Activated CD4-positive, CD25-positive, alpha-beta regulatory T cell treated with anti-CD3 and anti-CD28 coated beads, Interleukin-2, amount 50 U/mL, for 16 hours (primary cell): ENCODE measurements at places on chromosomes 3 and 15.

DNA sequence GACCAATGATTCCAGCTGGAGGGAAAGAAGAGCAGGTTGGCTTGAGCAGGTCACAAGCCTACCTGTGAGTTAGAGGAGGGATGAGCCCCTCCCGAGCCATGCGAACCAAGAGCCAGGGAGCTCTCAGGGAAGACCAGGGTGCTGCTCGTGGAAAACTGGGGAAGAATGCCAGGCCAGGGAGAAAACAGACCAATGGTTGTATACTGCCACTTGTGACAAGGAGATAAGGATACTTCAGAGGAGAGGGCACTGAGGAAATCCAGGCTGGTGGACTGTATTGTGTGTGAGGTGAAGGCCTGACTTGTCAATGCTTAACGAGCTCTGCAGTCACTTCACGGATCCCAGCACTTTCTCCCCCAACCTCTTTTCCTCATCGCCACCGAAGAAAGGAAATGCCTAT, 177.7 kb downstream of the SSR3 start:
- no peak for DNase-seq

- no peak for DNase-seq
Measured at GRCh38 chr15:95814908-95815307, 515.6 kb upstream of the NR2F2 start.

- no peak for DNase-seq
Measured at GRCh38 chr3:150972366-150973071, at the start of gene CLRN1. CLRN1 (minus strand) TSS chr3:150972727; CDS start chr3:150972708, 19 bp downstream.

DNA sequence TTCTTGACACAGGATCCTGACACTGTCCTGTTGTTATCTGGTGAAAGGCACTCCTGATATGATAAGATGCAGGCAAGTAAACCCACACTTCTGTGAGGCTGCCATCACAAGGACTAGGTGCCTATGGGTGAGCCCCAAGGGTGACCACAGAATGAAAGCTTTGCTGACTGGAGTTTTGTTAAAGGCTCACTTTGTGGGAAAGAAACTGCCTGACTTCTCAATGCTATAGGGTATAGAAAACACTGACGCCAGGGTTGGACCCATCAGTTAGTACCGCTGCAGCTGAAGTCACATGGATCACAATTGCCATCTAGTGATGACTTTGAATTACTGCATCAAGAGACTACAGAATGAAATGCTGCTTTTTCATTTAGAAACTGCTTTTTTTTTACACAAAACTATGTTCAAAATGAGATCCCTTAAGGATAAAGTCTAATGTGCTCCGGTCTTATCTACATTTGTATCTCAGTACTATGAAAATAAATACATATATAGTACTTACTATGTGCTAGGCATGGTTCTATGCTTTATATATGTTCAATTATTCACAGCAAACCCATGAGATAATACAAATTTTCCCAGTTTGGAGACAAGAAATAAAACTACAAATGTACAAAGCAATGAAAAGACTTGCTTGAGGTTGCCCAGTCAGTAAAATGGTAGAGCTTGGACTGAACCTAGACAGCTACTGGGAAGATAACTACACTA, 64.2 kb upstream of the CMSS1 start:
- no peak for DNase-seq

DNA sequence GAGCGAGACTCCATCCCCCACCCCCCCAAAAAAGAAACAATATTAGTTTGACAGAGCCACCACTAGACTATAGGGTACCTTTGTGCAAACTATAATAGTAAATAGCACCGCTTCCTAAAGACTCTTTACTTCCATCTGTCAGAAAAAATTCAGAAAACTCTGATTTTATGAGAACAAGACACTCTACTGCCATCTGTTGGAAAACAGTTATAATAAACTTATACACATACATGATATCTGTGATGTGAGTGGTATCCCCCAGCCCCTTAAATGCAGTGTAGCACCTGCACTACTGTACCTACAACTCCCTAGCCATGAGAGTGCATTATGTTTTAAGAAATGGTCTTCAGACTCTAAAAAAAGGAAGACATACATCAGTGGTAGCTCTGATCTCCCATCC, 47.1 kb upstream of the CTDSPL start:
- DNase-seq, result no peak

GRCh38 chr3:141370065-141370533, 1.8 kb downstream of the ZBTB38 start:
- peak; percentile 37 for DNase-seq

- no peak for DNase-seq
Measured at GRCh38 chr15:70589221-70589620, 174.1 kb downstream of the UACA start.

- DNase-seq, result no peak
Measured at GRCh38 chr3:73480187-73480672, 144.5 kb downstream of the PDZRN3 start.

DNA sequence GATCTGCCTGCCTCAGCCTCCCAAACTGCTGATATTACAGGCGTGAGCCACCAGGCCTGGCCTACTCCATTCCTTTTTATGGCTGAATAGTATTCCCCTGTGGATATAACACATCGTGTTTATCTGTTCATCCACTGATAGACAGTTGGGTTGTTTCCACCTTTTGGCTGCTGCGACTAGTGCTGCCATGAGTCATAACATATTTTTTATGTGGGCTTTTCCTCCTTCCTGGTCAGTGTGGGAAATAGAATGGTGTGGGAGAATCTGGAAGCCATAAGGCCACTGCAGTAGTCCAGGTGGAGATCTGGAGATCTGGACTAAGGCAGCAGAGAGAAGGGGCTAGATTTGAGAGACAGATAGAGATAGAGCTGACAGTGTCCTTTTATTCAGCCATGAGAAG, 16.2 kb downstream of the LCMT2 start:
- no peak for DNase-seq

DNA sequence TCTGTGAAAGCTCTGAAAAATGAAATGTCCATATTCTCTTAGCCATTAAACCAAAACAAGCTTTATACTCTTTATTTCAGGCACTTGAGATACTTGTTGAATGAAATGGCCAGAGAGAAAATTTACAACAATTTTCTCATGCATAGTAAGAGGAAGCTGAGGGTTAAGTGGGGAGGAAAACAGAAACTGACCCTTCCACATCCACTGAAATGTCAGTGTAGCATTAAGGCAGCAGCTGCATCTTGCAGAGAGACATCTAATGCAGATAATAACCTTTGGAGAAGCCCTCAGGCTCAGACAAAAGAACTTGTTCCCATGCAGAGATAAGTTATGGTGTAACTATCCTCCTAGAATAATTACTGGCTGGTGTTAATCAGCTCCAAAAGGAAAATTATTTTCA, 34.0 kb downstream of the ZDHHC23 start:
- no peak for DNase-seq

DNA sequence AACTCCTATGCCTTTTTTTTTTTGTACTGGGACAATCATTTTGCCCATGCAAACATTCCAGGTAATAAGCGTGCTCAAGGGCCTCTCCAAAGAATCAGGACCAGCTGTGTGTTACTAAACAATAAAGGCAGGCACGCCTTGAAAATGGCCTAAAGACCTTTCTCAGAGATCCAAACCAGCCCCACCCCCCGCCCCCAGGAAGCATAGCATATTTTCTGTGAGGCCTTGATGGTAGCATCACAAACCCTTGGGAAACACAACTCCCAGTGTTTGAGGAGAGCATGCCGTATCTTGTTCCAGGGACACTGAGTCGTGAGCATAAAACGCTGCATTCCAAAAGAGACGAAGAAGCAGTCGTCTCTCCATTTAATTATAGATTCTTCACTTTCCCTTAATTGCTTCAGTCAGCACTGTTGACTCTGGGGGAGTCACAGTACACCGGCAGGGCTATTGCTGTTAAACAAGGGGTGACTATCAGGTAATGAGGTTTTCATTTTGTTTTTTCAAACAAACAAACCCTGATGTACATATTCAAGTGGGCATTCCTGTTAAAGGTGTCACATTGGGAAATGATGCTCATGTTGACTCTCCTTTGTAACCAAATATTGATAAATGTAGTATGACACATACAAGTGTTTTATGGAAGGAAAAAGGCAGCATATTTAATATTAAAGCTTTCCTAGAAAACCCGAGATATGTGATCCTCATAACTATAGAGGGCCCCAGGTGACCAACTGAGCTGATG, 4.4 kb upstream of the TPM1 start:
- DNase-seq, result no peak

- no peak for DNase-seq
Measured at GRCh38 chr15:63327648-63328421, 50.4 kb downstream of the APH1B start.

GRCh38 chr15:100760357-100760903, 119.2 kb upstream of the ALDH1A3 start:
- DNase-seq, result no peak

GRCh38 chr3:46215810-46216414, 7.8 kb upstream of the CCR1 start:
- DNase-seq, result no peak

- DNase-seq, result no peak
Measured at GRCh38 chr3:137978328-137978727, 31.6 kb upstream of the CLDN18 start.

DNA sequence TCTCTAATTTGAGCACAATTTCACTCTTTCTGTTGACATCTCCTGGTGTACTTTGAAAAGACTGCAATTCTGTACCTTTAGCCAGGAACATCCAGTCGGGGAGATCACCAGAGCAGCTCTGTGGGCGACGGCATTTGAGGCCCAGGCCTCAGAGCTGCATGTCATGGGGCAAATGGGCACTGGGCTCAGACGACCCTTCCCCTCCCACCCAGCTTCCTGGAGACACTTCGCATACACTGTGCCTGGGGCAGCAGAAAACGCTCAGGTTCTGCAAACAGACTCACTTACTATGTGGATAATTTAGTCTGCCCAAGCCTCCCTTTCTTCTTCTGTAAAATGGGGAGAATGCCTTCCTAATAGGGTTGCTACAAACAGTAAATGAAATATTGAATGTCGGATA, 96.9 kb downstream of the HMG20A start:
- no peak for DNase-seq

DNA sequence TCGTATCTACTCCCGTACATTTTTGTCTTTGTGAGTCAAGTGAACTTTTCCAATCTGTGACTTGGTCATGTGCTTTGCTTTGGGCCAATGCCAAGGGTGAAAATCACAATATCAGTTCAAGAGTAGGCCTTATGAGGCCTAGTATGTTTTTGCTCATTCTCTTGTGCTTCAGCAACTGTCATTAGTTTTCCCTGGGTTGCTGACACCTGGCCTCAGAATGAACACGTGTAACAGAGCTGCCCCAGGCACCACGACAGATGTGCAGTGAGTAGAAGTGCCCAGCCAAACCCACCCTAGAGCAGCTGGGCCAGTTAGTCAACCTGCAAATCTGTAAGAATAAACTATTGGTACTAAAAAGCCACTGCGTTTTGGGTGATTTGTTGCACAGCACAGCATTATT, 460.3 kb upstream of the WNT5A start:
- no peak for DNase-seq

DNA sequence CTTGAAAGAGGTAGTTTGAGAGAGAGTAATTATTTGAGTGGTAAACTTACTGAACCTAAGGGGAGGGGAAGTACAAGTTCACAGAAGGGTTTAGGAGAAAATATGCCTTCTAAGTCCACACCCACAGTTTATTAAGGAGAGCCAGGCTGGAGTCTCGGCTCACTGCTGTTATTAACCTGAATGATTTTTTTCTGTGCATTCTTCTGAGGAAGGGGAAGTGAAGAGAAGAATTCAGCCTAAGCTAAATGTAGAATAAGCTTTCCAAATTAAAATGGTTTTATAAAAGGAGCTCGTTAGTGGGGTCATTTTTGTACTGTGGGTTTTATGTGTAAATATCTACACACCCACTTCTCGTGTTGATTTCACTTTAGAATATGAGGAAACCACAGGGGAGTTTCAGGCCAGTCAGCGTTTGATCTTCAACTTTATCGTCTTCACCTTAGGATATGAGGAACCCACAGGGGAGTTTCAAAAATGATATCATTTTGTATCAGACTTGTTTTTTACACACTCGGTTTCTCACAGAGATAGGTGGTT, 1.5 kb downstream of the WHAMM start:
- DNase-seq, result peak; percentile 24

DNA sequence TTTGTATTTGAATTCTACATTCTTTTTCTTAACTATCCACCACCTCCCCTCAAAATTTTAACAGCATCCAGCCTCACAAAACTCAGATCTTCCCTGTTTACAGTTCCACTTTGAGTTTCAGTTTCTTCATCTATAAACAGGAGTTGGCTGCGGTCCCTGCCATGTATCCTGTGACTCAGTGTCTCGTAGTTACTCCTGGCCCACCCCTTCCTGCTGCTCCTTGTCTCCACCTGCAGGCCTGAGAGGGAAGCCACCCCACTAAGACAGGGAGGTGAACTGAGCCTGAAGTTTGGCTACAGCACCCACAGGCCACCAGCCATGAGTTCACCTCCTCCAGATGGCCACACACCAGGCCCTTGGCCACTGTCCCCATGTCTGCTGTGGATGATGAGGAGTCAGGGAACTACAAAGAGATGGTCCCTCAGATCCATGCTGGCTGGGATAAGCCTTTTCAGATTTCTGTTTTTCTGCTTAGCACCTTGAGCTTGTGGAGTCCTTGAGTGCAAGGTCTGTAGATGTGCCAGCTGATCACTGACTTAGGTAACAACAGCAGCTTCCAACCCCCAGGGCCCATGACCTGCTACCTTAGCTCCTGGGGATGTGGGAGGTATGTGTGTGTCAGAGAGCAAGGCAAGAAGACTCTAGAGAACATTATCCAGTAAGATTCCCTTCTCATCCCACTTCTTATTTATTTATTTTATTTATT, 37.5 kb downstream of the CD86 start:
- no peak for DNase-seq

GRCh38 chr3:96970211-96970610, 155.8 kb downstream of the EPHA6 start:
- DNase-seq, result no peak

- DNase-seq, result peak; percentile 44
Measured at GRCh38 chr15:75727851-75728715, 15.4 kb upstream of the CSPG4 start.

- no peak for DNase-seq
Measured at GRCh38 chr3:76349715-76350480, 564.5 kb upstream of the ZNF717 start.

DNA sequence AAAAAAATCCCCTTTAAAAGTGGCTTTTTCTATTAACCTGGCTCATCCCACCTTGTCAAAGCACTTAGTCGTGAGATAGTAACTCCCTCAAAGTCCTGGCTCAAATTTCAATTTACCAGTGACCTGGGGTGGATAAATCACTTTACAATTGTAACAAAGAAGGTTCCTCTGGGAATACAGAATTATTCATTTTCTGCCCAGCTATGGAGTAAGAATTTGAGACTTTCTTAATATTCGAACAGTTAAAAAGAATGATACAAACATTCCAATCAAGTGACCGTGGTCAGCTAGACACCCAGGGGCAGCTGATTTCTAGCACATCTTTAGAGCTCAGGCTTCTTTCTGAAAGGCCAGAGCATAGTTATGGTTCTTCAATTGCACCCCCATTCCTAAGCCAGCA, 291.0 kb upstream of the TGFBR2 start:
- no peak for DNase-seq

DNA sequence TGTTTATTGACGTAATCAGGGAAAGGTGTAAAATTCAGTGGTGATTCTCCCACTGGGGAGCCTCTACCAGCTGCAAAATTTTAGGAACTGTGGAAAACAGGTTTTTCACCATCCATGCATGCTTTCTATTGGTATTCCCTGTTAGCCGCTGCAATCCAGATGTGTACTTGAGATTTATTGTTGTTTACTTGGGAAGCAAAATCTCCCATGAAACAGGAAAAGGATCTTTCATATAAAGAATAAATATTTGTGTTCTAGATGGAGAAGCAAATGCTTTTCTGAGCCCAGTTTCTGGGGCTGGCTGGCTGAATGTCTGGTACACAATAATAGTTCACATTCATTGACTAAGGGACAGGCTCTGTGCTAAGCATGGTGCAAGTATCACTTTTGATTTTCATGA, 144.6 kb upstream of the RASGRP1 start:
- no peak for DNase-seq

GRCh38 chr15:35312344-35312743, 227.2 kb upstream of the NANOGP8 start:
- DNase-seq, result no peak
